ENCODE measurements at places on chromosomes 4 and X. TPM values are rescaled to one million over a fixed set of nuclear protein-coding genes. Genes with fewer than 3 reads are reported as not detected.

DNA sequence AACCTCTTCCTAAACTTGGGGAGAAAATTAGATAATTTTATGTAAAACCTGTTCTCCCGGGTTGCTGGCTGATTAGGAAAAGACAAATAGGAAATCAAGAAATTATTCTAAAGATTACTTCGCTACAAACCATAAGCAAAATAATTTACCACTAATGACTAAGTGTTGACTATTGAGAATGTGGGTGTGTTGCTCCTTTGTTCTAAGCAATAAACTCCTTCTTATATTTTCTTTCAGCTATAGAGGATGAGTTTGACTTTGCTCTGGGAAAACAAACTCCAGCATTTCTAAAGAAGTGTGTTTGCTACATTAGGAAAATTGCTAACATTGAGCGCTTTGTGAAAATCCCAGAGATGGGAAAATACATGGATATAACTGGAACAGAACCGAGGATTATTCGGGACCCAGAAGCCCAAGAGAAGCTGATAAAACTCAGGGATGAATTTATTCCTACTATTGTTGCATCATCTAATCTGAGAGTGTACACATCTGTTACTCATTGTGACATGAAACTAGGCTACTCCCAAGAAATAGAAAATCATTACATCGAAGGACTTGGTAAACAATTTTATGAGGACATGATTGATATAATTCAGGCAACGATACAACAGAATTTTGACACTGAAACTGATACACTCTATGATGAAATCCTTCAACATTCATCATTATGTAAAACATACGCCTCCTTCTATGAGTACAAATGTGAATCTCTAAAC lies 194.2 kb downstream of the NWD2 start:
- no peak for DNase-seq

Gene GK2
- total RNA-seq = not detected

Gene XAGE1B
- total RNA-seq = not detected

GRCh38 chr4:134024251-134024650 lies 177.3 kb downstream of the PABPC4L start:
- DNase-seq = no peak

- DNase-seq = no peak
These were observed 57.0 kb upstream of the RAP1GDS1 start for GRCh38 chr4:98204236-98204553.

DNA sequence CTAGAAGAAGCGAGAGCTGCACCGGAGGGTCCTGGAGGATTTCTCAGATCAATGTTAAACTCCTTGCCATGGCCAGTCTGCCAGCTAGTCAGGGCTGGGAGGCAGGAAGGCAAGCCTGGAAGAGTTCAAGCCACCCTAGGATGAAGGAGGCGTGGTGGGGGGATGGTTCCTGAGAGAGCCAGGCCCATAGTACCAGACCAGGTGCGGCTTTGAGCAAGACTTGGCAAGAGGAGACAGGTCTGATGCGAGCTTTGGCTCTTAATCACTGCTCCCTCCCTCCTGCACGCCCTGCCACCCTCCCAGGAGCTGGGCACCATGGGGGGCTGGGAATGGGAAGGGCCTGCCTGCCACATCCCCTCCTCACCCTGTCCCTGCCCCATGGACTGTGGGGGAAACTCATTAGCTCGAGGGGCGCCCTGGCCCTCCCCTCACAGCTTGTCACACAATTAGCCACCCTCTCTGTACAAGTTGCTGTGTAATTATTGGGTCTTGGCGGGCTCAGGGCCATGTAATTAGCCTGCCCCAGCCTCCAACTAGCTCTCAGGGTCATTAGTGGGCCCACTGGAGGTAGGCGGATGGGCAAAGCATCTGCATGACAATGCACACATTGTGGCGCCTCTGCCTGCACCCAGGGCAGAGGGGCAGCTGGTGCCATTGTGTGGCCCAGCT lies 50.3 kb downstream of the EFNB1 start:
- DNase-seq = no peak

Gene PCDH7
- not detected for total RNA-seq

Gene SPANXN4
- not detected for total RNA-seq

- no peak for DNase-seq
These were observed 7.8 kb upstream of the CXXC4 start for GRCh38 chr4:104502471-104502870.

- no peak for DNase-seq
These were observed 79.7 kb upstream of the OTUD4 start for GRCh38 chr4:145260091-145260490.

DNA sequence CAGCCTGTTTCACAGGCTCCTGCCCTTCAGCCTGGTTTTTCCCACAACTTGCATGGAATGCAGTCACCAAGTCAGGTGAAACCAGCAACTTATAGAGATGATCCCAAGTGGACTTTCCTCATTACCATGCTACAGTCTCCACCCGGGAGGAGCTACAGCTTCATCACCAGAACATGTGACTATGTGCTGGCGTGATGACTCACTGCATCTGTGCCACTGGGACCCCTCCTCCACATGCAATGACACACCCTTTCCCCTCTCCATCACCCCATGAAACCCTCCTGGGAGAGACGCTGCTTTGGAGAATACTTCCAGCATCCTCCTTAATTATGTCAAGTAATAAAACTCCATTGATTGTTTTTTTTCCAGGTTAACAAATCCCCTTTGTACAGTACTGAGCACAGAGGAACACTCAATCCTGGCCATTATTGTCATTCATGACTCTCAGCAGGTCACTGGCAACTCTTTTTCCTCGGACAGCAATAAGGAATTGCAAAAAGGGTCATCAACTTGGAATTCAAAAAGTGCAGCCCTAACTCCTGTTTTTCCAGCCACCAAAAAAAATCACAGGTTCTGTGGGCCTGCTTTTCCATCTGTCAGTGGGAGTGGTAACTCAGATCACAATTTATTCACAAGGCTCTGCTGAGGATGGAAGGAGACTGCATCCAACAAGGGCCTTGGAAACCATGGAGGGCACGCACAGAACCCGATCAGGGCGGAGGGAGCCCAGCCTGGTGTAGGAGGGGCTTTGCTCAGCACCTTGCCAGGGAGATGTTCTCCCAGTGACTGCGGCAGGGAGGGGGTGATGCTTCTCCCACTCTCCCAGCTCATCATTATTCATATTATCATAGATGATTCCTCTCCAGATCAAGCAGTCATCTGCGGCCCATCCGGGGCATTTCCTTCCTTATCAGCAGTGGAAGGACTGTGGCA lies 17.4 kb downstream of the QDPR start:
- peak; percentile 48 for DNase-seq

- DNase-seq = no peak
These were observed 174.9 kb upstream of the MXRA5 start for GRCh38 chrX:3521396-3521795.

Gene MAPK10
- total RNA-seq = 0.19 TPM

Gene ZNF674
- 2.0 TPM for total RNA-seq

- DNase-seq = no peak
These were observed 32.9 kb upstream of the MID1 start for GRCh38 chrX:10653302-10653701.

GRCh38 chr4:22021106-22021505 lies 72.5 kb upstream of the KCNIP4 start:
- no peak for DNase-seq

GRCh38 chr4:30720661-30721184 lies 554 bp downstream of the PCDH7 start:
- DNase-seq = peak; percentile 11

DNA sequence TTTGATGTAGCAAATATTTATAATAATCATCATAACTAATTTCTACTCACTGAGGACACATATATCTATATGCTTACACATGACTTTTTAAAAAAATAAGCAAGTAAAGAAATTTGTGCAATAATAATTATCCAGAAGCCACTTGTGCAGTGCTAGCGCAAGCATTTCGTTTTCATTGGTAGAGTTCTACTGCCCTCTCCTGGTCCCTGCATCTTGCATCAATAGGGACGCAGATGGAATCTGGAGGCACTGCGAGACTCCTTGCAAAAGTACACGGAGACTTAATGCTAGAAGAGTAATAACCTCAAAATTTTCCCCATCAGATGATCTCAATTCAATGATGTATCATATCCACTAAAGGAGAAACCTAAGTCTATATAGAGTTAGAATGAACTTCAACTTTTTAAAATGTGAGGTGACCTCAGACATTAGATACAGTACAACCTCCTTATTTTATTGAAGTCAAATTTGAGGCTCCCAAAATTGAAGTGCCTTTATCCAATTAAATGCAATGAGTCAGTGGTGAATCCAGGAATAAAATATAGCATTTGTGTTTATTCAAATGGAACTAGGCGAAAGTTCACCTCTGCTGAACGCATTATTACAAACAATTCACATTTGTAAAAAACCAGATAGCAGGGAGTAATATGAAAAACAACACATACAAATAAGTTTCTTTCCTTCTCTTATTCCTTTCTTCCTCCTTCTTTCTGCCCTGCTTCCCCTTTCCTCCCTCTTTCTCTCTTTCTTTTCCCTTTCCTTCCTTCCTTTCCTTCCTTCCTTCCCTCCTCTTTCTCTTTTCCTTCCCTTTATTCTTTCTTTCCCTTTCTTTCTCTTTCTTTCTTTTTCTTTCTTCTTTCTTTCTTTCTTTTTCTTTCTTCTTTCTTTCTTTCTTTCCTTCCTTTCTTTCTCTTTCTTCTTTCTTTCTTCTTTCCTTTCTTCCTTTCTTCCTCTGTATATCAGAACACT lies 450.0 kb downstream of the ANKRD50 start:
- DNase-seq = peak; percentile 60

GRCh38 chrX:10041383-10041782 lies 74.2 kb downstream of the CLDN34 start:
- no peak for DNase-seq

DNA sequence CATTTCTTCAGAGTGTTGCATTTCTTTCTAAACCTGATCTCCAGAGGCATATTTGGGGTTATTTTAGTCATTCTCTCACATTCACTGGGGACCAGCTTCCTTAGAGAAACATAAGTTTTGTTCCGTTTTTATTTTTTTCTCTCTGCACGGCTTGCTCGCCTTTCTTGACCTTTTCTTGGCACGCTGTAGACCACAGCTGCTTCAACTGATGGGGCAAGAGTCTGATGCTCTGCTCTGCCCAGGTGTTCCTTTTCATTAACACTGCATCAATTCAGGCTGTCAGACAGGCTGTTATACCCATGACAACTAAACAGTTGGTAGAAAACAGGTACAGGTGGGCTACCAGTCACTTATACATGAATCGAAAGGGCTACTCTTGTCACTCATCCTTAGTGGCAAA lies 682.2 kb upstream of the DIAPH2 start:
- DNase-seq = no peak

DNA sequence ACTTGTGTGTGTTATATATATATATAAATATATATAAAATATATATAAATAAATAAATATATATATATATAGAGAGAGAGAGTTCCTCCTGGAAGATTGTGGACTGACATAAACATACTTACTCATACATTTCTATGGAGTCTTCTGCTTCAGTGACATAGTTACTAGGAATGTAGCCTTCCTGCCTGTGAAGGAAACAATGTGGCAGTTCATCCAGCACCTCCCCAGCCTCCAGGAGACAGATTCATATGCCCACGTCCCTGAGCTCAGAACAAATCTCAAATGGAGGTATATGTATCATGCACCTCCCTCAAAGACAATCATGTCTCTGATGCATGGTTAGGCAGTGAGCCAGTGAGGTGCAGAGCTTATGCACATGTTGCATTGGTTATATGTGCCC lies 11.4 kb upstream of the TIMM8A start:
- DNase-seq = no peak

Gene FAM114A1
- 0.26 TPM for total RNA-seq

Gene ITGB1BP2
- 6.5 TPM for total RNA-seq

GRCh38 chrX:41189156-41189555 lies 103.9 kb downstream of the USP9X start:
- DNase-seq = no peak
